Activated T-cell treated with anti-CD3 and anti-CD28 coated beads for 1 hour (primary cell): ENCODE measurements at places on chromosomes 7 and 10.

DNA sequence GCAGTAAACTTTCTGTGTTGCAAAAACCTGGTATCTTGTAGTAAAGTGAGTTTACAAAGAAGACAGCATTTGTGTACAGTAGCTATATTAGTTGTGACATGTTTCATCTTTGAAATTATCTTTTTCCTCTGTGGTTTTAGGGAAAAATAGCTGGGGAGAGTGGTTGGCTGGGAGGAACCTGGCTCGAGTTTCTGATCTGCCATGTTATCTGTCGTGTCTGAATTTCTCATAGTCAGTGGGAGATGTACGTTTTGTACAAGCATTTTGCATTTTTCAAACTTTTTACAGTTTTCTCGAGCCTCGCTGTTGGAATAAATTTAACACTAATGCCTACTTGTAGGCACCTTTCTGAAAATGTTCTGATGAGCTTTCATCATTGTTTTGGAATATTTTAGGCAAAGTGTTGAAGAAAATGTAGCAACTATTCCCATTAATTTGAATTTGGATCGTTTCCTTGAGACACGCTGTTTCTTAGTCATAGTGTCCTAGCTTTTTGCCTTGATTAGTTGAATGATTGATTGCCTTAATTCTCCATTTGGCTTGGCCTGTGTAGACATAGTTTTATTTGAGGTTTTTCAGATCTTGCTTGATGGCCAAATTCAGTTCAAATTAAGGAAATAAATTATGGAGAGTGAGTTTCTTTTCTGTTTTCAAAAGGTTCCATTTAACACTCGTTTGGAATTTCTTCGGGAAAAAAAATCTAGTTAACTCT, 65.1 kb downstream of the CAMK1D start:
- DNase-seq, result no peak

GRCh38 chr10:126331101-126331500, 57.2 kb downstream of the ADAM12 start:
- no peak for DNase-seq

DNA sequence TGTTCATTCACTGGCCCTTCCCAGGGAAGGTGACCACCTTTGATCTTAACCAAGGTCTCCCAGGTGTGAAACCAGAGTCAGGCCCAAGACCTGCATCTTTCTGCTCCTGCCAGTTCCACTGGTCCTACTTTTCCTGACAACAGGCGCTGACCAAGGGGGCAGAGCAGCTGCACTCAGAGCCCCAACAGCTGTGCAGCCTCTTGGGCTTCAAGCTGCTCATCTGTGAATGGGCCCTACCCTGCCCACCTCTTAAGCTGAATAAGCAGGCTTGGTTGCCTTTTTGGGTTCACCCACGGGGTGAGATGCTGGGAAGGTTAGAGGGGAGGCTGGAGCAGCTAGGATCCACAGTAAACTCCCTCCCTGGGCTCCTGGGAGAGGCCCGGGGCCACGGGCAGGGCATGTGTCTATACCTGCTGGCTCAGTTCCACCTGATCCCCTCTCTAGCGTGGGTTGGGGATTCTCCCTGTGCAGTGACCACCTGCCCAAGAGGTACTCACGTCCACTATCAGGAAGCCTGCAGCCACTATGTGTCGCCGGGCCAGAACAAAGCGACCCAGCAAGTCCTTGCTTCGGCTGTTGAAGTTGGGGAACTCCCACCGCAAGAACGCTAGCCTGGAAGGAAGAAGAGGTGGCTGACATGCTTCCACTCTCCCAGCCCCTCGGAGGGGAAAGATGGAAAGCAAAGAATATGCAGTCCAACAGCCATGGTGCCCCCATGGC, 10.6 kb downstream of the TBRG4 start:
- no peak for DNase-seq

GRCh38 chr7:91945476-91945875, 4.8 kb downstream of the AKAP9 start:
- DNase-seq, result no peak

- no peak for DNase-seq
Measured at GRCh38 chr10:32163071-32163761, 107.0 kb upstream of the KIF5B start.

DNA sequence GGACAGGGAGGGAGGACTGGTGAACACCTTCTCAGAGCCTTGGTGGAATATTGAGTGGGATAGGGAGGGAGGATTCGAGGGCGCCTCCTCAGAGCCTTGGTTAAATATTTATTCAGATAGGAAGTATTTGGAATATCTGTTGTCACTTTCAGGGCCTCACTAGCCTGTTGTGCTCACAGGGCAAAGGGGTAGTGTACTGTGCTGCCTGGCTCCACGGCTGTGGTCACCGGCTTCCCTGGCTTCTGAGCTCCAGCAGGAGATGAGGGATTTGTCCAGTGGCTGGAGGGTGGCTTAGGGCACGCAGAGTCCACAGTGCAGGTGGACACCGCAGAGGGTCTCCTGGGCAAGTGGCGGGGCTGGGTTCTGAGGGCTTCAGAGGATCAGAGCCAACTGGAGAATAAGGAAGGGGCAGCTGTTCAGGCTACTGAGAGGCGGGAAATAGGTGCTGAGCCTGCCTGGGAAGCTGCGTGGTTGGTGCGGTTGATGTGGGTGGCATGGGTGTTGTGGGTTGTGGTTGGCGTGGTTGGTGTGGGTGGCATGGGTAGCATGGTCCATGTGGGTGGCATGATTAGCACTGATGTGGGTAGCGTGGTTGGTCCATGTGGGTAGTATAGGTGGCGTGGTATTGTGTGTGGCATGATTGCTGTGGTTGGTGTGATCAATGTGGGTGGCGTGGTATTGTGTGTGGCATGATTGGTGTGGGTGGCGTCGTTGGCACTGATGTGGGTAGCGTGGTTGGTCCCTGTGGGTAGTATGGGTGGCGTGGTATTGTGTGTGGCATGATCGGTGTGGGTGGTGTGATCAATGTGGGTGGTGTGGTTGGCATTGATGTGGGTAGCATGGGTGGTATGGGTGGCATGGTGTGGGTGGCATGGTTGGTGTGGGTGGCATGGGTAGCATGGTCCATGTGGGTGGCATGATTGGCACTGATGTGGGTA, 16.7 kb downstream of the INPP5A start:
- DNase-seq, result no peak

DNA sequence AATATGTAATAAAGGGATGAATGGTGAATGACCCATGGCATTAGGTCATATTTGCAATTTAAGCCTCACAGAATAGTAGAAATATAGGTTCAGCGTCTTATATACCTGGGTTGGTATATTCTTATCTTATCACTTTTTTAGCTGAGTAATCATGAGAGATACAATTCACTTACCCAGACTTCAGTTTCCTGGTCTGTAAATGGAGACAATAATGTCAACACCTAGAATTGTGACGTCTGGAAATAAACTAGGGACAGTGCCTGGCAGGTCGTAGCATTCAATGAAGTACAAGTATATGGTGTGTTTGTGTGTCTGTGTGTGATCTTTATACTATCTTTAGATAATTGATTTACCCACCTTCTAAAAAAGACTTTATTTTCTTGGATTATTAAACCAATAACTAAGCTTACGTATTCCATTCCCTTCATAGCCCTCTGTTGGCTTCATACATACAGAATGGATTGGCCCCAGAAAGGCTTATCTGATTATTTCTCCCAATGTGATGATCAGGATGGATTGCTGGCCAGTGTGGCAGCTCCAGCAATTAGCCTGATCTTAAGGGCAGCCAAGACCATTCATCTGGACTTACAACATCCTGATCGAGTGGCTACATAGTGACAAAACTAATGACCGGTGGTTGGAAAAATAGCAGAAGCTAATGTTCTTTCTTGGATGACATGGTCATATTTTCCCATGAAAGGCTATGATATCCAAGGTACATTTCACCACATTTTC, 121.2 kb upstream of the NPVF start:
- no peak for DNase-seq

DNA sequence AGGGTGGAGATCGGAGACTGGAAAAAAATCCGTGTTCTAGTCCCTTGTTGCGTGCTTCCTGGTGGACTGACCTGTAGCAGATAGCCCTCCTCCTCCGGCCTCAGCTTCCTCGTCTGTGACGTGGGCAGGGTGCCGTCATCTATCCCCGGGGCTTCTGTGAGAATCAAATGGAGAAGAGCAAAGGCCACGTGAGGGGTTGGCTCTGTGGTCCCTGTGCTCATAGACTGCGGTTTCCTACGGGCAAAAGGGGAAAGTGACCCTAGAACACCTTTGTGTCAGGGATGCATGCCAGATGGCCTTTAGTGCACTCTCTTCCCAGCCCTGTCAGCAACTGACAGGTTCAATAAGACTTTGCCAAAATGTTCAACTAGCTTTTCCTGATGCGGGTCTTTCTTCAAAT, 33.7 kb downstream of the GRK5 start:
- DNase-seq, result no peak

GRCh38 chr7:11636274-11636673, 195.7 kb downstream of the THSD7A start:
- no peak for DNase-seq

GRCh38 chr7:55105952-55106351, 87.1 kb downstream of the EGFR start:
- DNase-seq, result no peak

DNA sequence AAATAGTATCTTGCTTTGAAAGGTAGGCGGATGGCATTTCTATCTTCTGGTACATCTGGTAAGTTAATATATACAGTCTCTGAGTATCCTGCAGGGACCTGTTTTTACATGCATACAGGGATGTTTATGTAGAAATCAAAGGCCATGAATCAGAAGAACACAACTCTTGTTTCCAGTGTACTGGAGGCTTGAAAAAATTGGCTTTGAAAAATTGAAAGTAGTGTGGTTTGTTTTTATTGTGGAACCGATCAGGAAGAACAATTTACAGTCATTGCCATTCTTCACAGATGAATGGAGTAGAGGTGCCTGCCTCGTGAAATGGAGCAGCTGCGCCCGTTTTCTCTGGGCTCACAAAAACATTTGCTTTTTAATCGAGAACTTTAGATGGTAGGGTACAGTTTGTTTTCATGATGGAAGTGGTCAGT, 54.0 kb upstream of the RPA3 start:
- no peak for DNase-seq

- no peak for DNase-seq
Measured at GRCh38 chr10:75651417-75651816, 220.0 kb downstream of the LRMDA start.

DNA sequence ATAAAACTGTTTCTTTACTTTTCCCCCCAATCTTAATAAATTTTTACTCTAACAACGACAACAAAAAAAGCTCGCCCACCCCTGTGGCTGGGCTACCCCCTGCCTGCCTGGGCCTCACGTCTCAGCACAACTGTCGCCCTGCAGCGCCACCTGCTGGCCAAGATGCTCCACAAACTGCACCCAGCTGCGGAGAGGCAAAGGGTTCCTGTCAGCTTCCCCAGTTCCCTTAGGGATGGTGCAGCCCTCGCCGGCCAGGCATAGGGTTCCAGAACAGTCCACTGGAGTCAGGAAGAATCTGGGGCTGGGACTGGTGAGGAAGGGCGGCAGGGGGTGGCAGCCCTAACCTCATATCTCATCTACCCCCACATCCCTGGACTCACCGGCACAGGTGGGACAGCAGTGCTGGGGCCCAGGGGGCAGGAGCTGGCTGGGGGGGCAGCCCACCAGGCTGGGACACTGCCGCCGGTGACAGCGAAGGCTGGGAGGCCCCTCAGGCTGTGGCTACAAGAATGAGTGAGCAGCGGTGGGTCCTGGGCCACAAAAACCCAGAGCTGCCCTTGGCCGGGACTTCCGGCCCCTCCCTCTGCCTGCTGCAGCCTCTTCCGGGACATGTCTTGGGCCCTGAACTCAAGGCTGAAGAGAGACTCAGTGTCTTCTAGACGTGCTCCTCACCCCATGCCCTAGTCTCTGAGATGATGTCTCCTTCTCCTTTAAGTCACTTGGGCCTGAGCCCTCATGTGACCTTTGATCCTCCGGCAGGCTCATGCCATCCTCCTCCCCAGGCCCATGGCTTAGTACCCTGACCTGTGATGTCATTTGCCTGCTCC, 21.2 kb downstream of the ATP6V1F start:
- peak; percentile 87 for DNase-seq

GRCh38 chr7:74084722-74085578, 1.3 kb downstream of the LIMK1 start:
- DNase-seq, result no peak

GRCh38 chr10:49594594-49594993, 15.5 kb upstream of the SLC18A3 start:
- no peak for DNase-seq

- no peak for DNase-seq
Measured at GRCh38 chr10:84499846-84500245, 171.5 kb downstream of the CCSER2 start.

- no peak for DNase-seq
Measured at GRCh38 chr7:41730161-41730560, 27.3 kb upstream of the INHBA start.

DNA sequence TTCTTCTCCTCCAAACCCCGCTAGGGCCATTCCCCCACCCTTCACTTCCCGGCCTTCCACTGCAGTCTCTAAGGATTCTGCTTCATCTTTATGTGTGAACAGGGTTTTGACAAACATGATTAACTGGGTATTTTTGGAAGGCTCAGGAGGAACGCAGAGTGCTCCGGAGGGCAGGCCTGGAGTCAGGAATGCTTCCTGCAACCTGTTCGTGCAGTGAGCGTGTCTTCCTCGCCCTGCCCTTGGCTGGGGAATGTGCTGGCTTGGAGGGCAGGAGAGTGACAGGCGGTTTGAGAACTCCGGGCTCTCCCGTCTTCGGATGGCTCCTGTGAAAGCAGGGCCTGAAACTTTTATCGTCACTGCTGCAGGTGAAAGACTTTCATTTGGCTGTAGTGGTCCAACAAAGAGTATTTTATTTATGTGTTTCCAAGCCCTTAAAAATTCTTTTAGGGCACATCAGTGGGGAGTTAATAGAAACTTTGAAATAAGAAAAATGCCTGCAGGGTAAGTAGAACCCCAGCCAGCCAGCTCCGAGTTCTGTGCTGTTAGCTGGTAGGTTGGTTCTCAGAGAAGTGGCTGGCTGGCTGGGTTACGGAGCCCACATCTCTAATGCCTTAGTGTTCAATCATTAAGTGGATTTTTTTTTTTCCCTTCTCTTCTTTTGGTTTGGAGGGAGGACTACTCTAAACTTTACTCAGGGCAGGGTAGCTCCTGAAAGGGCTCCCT, 51.0 kb downstream of the TCF7L2 start:
- DNase-seq, result no peak

GRCh38 chr10:132457328-132458070, 60.5 kb downstream of the PWWP2B start:
- DNase-seq, result no peak

DNA sequence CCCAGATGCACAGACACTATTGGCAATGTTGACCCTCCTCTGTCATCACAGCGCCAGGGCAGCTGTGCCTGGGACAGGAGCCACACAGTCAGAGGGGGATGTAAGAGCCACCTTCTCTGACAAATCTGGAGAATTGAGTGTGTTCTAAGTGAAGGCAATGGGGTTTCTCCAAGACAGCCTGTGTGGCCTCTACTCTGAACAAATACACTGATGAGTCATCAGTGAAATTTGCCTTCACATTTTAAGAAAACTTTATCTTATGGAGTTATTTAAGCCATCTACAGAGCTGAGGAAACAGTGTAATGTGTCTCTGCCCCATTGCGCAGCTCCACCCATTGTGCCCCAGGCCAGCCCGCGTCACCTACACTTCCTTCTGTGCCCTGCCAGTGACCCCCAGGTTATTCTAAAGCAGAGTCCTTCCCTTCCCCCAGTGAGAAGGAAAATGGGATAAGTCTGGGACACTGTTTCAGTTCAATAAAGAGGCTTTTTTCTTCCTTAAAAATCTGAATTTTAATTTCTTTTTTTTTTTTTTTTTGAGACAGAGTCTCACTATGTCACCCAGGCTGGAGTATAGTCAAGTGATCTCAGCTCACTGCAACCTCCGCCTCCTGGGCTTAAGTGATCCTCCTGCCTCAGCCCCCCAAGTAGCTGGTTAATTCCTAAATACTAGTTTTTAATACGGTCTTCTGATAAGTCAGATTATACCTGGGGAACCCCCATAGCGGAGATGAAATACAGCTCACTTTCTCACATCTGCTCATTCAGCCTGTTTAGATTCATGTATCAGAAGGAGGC, 21.8 kb downstream of the AKR1E2 start:
- no peak for DNase-seq
